ENCODE measurements at places on chromosomes 16 and 17.

DNA sequence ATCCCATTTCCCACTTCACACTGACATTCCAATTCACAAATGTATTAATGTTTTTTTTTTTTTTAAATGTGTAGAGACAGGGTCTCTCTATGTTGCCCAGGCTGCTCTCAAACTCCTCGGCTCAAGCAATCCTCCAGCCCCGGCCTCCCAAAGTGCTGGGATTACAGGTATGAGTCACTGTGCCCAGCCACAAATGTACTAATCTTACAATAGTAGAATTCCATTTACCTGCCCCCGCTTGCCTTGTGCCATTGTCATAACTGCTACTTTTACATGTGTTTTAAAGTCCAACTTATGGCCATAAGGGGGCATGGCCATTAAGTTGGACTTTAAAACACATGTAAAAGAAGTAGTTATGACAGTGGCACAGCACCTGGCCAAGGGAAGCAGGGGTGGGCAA lies 4.6 kb downstream of the MMP28 start:
- DNase-seq: no peak

DNA sequence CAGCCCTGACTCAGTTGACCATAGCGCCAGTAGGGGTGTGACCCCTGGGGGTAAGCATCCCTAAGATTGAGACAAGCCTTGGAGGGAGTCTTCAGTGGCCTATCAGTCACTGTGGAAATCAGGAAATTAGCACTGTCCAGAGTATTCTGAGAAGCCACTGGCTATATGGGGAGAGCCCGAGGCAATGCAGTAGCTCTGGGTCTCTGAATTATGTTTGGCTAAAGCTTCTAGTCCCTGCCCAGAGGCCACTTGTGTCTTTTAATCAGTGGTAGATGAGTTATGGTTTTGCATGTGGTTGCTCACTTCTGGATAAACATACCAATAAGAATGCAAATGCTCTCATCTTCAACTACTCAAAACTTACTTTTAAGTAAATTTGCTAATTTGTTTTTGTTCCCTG lies 100.6 kb upstream of the TOX3 start:
- DNase-seq: no peak

GRCh38 chr16:26647870-26648269 lies 418.9 kb upstream of the C16orf82 start:
- no peak for DNase-seq

DNA sequence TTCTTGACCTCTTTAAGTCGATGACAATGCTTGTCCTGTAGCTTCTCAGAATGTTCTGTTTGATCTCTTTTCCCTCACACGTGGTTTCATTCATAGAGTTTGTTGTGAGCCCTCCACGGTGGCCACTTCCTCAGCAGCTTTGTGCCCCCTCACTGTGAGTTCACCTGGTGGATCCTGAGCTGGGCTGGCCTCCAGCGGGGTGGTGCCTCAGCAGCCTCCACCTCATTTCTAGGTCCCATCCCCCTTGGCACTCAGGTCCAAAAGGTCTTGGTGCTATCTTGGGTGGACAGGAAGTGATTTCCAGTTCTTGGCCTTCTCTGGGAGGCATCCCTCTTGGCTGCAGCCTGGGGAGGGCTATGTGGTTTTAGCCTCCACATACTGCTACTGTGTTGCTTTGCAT lies 203.2 kb upstream of the WSCD1 start:
- DNase-seq: no peak

GRCh38 chr17:12386225-12386624 lies 279.5 kb upstream of the MYOCD start:
- no peak for DNase-seq

- peak; percentile 21 for DNase-seq
Measured at GRCh38 chr17:40490289-40490853, 11.1 kb downstream of the TNS4 start.

DNA sequence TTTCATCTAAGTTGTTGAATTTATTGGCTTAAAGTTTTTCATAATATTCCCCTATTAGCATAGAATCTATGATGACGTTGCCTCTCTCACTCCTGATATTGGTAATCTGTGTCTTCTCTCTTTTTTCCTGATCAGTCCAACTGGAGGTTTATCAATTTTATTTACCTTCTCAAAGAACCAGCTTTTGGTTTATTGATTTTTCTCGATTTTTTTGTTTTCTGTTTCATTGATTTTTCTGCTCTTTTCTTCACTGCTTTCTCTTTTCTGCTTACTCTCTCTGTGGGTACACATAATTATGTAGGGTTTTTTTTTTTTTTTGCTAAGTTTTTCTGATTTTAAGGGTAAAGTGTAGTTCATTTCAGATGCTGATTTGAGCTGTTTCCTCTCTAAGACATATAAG lies 29.7 kb downstream of the MRTFB start:
- no peak for DNase-seq

DNA sequence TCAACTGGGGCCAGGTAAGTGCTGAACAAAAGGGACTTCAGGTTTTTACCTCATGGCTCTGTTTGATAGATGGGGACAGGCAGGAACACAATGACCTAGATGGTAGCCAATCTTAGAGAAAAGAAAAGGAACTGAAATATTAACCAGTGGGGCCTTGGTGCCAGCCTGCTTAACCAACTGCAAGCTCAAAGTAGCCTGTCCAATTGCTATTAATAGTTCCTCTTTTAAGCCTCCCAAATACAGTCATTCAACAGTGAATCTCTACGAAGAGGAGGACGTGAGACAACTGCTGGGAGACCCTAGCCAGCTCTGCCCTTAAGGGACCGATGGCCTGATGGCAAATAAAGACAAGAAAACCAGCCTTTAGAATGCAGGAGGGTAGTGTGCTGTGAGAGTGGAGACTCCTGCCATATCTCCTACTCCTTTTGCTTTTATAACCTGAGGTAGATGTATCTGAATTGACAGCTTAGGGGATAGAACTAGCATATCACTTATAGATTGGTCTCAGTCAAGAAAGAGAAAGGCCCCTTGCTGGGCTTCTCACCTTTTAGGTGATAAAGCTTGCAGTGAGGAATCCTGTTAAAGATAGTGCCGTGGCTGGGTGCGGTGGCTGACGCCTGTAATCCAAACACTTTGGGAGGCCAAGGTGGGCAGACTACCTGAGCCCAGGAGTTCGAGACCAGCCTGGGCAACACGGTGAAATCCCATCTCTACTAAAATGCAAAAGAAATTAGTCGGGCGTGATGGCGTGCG lies 28.3 kb downstream of the ARSG start:
- DNase-seq: no peak

DNA sequence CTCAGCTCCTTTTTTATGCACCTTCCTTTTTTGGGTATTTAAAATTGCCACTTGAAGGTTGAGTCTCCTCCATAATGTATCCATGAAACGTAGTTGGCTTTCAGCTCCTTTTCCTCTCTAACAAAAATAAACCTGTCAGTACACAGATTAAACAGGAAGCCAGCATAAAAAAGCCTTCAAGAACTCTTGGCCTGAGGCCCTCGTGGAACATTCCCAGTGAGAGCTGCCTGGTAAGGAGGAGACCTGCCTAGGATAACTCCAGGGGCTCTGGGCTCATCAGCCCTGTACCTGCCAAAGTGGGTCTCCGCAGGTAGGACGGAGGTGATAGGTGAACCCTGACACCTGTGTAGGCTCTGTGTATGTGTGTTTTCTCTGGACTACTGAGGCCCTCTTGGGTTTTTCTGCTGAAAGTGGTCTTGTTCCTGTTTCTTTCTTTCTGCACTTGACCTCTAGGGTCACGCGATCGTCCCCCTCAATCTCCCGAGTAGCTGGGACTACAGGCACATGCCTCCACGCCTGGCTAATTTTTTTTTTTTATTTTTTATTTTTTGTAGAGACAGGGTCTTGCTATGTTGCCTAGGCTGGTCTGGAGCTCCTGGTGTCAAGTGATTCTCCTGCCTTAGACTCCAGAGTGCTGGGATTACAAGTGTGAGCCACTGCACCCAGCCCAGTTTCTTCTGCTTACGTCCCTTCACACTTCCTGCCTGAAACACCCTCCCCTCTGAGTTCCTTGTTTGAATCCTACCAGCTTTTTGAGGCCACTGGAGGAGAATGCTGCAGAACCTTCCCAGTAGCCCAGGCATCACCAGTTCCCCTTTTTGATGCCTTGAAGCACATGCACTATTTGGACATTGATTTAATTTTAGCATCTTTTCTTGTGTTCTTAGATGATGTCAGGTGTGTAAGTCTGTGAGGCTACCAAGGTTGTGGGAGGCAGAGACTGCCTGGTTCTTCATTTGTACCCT lies 9.8 kb downstream of the PGS1 start:
- DNase-seq: no peak

DNA sequence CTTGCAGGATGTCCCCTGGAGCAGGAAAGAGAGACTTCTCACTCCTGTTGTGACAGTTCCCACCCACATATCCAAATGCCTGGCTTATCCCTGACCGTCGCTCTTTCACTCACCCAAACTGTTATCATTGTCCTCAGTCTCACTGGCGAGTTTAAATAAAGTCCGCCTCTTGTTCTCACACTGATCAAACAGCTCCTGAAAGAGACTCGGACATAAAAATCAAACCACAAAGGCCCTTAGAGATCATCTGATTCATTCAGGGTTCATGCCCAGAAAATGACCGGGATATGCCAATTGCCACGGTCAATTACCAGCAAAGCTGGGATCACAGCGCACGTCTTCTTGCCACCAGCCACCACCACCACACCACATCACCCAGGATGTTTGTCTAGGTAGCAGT lies 19.9 kb downstream of the GGA3 start:
- DNase-seq: no peak

DNA sequence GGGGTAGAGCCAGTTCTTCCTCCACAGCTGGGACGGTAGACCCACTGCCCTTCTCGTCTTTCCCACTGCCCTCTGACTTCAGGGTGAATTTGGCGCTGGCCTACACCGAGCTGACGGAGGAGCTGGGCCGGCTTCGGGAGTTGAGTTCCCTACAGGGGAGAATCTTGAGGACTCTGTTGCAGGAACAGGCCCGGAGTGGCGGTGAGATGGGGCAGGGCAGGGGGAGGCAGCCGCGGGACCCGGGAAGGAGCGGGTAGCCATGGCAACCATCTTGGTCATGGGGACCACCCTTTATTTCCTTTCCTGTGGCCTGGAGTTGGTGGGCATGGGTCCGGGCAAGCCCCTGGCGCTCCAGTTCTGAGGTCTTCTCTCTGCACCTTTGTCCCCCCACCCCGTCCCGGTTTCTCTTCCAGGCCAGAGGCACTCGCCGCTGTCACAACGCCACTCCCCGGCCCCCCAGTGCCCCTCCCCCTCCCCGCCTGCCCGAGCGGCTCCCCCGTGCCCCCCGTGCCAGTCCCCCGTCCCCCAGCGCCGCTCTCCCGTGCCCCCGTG lies 14.4 kb downstream of the TBKBP1 start:
- DNase-seq: no peak

DNA sequence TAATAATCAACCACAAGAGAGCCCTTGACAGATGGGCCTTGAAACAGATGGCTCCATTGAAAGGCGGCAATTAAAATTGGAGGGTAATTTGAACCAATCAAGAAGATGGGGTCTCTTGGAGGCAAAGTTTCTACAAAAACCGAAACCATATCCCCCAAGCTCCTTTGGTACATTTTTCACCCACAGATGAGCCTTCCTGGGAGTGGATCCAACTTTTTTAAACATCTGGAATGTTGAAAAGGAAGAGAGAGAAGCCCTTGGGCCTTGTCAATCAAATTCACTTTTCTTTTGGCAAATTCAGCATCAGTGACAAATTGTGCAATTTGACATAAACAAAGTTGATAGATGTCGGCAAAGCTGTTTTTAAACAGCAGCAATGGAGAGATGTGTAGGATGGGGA lies 13.2 kb upstream of the NUP93 start:
- no peak for DNase-seq

GRCh38 chr17:45904866-45905265 lies 10.5 kb downstream of the MAPT start:
- no peak for DNase-seq

GRCh38 chr17:57910462-57911420 lies 44.5 kb downstream of the CUEDC1 start:
- no peak for DNase-seq
